Uterus (tissue), 4 donors: ENCODE measurements at places on chromosomes 3 and 15. TPM values are rescaled to one million over a fixed set of nuclear protein-coding genes. Genes with fewer than 3 reads are reported as not detected.

ISL2 gene
- total RNA-seq, result 0.48 TPM

GPR87 gene
- not detected for total RNA-seq

SECISBP2L gene
- total RNA-seq, result 25.6 TPM

DNA sequence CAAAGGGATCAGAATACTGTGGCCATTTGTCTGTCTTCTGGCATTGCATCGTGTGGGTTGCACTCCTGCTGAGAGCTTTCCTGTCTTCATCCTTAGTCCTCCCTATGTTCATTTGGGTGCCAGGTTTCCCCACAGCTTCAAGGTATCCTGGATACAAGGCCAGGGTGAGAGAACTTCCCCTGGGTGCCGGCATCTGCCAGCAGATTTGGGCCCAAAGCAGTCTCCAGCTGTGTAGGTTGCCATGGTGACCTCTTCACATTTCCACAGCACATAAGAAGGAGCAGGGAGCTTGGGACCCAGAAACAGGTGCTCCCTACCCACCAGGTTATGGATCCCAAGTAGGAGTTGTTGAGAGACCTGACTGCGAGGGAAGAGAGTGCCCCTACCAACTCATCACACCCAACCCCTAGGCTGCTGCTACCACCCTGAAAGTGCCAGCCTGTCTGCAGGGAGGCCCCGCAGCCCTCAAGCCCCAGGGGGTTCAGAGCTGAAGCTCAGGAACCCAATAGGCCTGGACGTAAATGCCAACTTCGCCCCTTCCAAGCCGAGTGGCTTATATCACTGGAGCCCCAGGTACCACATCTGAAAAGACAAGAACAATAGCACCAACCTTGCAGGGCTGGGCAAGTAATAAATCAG is 19.9 kb downstream of the TTC21A start:
- H3K4me3 ChIP-seq, result no peak overlapping the region
- no peaks in the 10 kb centered on the region for H3K4me1 ChIP-seq
- no peaks in the 10 kb centered on the region for H3K36me3 ChIP-seq

DNA sequence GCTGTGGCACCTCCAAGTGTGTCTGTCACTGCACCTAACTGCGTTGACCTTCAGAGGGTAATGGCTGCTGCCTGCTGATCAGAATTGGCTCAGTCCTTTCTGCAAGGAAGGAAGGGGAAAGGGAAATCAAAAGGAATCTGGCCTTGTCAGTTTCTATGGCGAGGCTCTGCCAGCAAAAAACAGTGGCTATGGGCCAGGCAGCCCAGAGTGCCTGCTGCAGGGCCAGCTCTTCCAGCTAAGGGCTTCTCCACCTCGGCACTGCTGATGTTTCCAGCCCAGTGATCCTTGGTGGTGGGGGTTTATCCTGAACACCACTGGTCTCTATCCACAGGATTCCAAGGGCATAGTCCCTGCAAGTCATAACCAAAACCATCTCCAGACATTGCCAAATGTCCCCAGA is 184.3 kb downstream of the TJP1 start:
- H3K4me1 ChIP-seq, result no peaks in the 10 kb centered on the region
- no peak overlapping the region for H3K27ac ChIP-seq
- DNase-seq, result no peak
- no peak overlapping the region for H3K4me3 ChIP-seq
- no peaks in the 10 kb centered on the region for H3K27me3 ChIP-seq

DNA sequence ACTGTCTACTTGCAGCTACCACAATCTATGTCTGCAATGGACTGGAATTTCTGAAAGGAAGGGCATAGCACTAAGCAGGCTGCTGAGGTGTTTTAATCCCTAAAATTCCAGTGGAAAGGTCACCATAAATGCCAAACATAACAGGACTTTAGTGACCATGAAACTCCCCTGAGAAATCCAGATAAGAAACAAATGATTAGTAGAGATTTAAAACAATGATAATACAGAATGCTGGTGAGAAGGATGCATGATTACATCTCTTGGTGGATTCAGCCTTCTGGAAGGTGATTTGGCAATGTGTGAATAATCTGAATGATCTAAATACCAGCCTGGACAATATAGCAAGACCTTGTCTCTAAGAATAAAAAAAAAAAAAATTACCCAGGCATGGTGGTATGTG is 475.0 kb upstream of the CBLB start:
- H3K27me3 ChIP-seq, result no peaks in the 10 kb centered on the region
- peaks cover 3% of the 10 kb centered on the region for H3K4me1 ChIP-seq
- H3K36me3 ChIP-seq, result no peaks in the 10 kb centered on the region
- DNase-seq, result no peak

- H3K4me1 ChIP-seq, result no peaks in the 10 kb centered on the region
- no peaks in the 10 kb centered on the region for H3K27me3 ChIP-seq
- DNase-seq, result no peak
Observed at GRCh38 chr15:80929689-80930088, 59.9 kb downstream of the MESD start.

SLC35G2 gene
- total RNA-seq, result 13.1 TPM

KAT2B gene
- 12.8 TPM for total RNA-seq

DNA sequence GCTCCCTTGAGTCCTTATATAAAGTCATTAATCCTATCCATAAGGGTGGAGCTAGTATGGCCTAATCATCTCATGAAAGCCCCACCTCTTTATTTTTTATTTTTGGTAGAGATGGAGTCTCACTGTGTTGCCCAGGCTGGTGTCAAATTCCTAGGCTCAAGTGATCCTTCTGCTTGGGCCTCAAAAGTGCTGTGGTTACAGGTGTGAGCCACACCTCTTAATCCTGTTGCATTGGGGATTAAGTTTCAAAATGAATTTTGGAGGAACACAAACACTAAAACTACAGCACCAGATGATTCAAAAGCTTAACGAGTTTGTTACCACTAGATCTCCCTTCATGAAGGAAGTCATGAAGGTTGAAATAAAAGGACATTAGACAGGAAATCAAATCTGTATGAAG is 27.7 kb downstream of the RAB7A start:
- H3K4me3 ChIP-seq, result no peak overlapping the region
- no peaks in the 10 kb centered on the region for H3K4me1 ChIP-seq
- no peak for DNase-seq
- H3K27me3 ChIP-seq, result no peaks in the 10 kb centered on the region
- no peak overlapping the region for H3K27ac ChIP-seq
- no peaks in the 10 kb centered on the region for H3K36me3 ChIP-seq

DNA sequence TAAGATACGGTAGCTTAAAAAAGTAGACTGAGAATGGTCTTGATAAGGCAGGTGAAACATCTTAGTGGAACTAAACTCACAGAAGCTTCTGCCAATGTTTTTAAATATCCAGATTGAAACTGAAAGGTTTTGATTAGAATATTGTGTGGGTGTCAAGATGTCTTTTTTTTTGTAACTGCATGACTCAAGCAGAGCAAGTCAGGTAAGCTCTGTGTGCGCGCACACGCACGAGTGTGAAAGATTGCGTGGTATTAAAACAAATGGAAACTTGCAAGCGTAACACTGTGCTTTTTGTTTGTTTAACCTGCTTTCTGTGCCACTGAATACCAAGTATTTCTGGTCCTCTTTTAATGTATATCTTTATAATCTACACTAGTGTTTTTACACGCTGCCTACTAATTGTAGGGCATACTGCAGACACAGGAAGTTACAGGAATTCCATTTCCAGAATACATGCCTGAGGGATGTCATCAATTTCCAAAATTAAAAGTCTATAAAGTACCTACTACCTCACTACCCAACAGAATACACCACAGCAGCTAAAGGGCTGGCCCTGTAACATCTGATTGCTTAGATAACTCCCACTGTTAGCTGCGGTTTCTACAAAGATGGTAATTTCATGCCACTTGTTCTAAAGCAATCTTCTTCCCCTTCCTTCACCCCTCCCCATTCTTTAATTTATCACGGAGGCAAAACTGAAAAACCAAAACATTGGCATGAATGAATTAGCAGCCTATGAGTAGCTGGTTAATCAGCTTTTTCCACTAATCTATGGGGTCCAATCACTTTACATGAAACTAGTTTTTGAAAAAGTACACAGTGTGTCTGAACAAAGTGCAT is 472.8 kb downstream of the SHQ1 start:
- no peaks in the 10 kb centered on the region for H3K4me1 ChIP-seq
- H3K36me3 ChIP-seq, result no peaks in the 10 kb centered on the region
- H3K4me3 ChIP-seq, result no peak overlapping the region
- H3K27ac ChIP-seq, result no peak overlapping the region
- no peaks in the 10 kb centered on the region for H3K27me3 ChIP-seq
- no peak for DNase-seq

GRCh38 chr15:68399096-68400065 is 32.6 kb downstream of the ITGA11 start:
- no peaks in the 10 kb centered on the region for H3K4me1 ChIP-seq
- no peaks in the 10 kb centered on the region for H3K36me3 ChIP-seq
- no peak overlapping the region for H3K4me3 ChIP-seq
- no peaks in the 10 kb centered on the region for H3K27me3 ChIP-seq
- no peak for DNase-seq

DNA sequence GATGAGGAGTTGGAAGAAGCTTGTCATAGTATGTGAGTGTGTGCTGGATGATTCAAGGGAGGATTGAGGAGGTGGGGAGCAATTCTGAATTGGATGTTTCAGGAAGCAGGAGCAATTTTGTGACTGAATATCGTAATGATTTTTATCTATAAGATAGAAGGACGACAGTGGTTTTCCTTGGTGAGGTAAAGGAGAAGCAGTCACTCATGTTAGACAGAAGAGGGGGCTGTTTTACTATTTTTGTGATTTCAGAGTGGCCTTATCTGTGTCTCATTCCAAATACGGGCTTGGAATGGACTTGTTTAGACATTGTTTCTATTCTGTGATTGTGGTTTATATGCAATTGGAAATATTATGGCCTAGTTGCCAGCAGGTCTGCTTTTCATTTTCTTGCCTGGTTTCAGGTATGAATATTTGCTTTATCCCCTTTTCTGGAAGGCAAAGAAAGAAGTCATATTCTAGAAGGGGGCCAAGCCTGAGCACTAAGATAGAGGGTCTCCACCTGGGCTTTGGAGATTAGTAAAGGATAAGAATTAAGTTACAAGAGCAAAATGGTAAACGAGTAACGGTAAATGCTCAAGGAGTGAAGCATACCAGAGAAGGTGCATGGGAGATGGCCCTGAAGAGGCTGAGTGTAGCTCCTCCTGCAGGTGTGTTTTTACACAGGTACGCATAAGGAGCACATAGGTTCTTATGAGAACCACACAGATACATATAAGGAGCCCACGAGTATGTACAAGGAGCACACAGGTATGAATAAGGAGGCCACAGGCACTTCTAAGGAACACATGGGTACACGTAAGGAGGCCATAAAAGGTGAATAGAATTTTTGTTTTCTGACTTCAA is 124.6 kb upstream of the KCNAB1 start:
- no peak overlapping the region for H3K4me3 ChIP-seq
- DNase-seq, result no peak
- no peaks in the 10 kb centered on the region for H3K4me1 ChIP-seq
- H3K27ac ChIP-seq, result no peak overlapping the region

DNAH1 gene
- 5.1 TPM for total RNA-seq

IL20RB gene
- total RNA-seq, result not detected

PLCL2 gene
- total RNA-seq, result 14.4 TPM

- H3K27ac ChIP-seq, result peak overlapping the region; percentile 18
- no peak overlapping the region for H3K4me3 ChIP-seq
- DNase-seq, result no peak
Observed at GRCh38 chr3:49397470-49397869, 14.3 kb downstream of the RHOA start.

GRCh38 chr3:55556619-55557537 is 69.8 kb upstream of the WNT5A start:
- no peaks in the 10 kb centered on the region for H3K36me3 ChIP-seq
- no peak for DNase-seq
- no peak overlapping the region for H3K4me3 ChIP-seq
- no peaks in the 10 kb centered on the region for H3K4me1 ChIP-seq
- H3K27ac ChIP-seq, result peak overlapping the region; percentile 30

CSTA gene
- 1.5 TPM for total RNA-seq
